Daoy (cell line): ENCODE measurements at places on chromosomes 6 and 20.

DNA sequence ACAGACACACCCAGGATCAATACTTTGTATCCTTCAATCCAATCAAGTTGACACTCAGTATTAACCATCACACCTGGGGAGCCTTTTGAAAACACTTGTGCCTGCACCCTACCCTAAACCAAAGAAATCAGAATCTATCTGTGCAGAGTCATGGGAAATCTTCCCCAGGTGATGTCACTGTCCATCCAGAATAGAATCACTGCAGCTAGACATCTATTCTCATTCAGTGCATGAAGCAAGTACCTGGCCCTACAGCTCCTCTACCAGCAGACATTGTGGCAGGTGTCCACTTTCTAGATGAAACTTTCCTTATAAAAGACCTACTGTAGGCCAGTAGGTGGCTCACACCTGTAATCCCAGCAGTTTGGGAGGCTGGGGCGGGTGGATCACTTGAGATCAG lies 262.4 kb upstream of the MARCKS start:
- DNase-seq = no peak

DNA sequence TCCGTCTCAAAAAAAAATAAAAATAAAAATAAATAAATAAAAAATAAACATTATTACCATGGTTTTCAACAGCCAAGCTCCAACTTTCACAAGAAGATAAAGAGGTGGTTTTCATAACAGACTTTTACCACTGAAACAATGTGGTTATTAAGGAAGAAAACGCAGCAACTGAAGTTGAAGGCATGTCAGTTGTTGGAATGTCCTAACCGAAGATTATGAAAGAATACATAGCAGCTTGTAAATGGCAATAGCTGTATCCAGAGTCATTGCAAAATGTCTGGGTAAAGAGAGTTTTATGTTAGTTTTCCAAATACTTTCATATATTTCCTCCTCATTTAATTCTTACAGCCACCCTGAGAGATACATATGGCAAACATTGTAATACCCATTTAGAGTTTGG lies 161.6 kb upstream of the MARCKS start:
- no peak for DNase-seq

DNA sequence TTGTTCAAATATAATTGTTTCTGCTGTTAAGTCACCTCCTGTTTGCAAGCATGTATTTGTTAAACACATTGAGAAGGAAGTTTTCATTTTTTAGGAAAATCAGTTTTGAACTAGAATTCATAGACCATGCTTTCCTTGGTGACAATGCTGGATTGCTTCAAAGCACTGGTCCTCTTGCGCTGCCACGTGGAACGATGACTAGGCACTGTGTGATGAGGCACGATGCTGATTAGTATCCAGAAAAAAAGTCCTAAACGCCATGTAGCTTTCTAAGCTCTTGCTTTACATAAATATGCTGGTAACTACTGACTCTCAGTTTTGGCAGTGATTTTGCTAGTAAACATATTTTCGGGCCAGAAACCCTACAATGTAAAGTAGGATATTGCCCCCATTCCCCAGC lies 11.1 kb upstream of the EXOC2 start:
- peak; percentile 26 for DNase-seq

DNA sequence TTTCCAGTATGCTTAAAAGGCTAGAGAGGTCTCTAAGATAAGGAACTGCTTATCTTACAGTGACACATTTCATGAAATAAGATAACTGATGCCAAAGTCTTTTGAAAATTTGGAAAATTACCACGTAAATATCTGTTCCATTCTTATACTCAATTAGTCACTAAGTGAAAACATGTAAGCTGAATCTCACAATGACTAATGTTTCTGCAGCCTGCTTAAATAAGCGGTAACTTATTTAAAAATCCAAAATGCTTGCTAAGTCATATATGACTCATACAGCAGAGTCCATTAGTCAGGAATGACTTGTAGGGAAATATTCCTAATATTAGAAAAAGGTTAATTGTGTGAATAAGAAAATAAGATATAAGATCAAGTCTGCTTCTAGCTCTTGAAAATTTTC lies 27.8 kb upstream of the LGSN start:
- DNase-seq = peak; percentile 18

- no peak for DNase-seq
Measured at GRCh38 chr6:100382031-100382430, 82.7 kb downstream of the SIM1 start.

GRCh38 chr6:20479060-20479459 lies 55.2 kb upstream of the CDKAL1 start:
- DNase-seq = no peak

GRCh38 chr6:34544776-34545471 lies 11.2 kb downstream of the SPDEF start:
- DNase-seq = no peak

GRCh38 chr6:36361071-36361470 lies 24.4 kb upstream of the BNIP5 start:
- DNase-seq = no peak

- no peak for DNase-seq
Measured at GRCh38 chr6:52704060-52704459, 33.1 kb downstream of the TMEM14A start.

GRCh38 chr6:40640599-40641227 lies 53.5 kb upstream of the LRFN2 start:
- no peak for DNase-seq

DNA sequence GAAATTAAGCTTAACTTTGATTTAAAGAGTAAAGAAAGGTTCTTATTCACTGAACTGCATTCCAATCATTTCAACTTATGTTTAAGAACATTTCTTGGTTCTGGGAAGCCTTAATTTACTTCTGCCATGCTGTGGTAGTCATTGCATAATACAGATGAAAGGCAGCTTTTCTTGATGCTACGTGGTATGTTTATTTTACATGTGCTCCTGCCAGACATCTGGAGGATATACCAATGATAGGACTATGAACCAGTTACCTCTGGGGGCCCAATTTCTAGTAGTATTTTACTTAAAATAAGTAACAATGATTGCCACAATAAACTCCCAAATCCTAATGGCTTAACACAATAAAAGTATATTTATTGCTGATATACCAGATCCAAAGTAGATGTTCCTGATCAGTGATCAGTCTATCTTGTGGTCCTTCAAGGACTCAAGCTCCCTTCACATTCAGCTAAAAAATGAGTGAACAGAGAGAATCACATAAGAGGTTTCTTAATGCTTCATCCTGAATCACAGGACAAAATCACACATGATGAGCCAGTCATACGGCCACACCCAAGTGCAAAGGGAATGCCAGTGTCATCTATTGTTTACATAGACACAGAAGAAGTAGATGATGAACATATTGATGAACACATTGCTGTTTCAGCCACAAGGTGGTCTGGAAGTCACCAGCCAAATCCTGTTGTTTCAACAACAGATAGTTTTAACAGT lies 56.5 kb upstream of the CCN2 start:
- DNase-seq = no peak
